ENCODE measurements at places on chromosomes 6 and 20. TPM values are rescaled to one million over a fixed set of nuclear protein-coding genes. Genes with fewer than 3 reads are reported as not detected.
A peak's percentile ranks its signal among the peaks of the same experiment; 100 is the strongest.

DNA sequence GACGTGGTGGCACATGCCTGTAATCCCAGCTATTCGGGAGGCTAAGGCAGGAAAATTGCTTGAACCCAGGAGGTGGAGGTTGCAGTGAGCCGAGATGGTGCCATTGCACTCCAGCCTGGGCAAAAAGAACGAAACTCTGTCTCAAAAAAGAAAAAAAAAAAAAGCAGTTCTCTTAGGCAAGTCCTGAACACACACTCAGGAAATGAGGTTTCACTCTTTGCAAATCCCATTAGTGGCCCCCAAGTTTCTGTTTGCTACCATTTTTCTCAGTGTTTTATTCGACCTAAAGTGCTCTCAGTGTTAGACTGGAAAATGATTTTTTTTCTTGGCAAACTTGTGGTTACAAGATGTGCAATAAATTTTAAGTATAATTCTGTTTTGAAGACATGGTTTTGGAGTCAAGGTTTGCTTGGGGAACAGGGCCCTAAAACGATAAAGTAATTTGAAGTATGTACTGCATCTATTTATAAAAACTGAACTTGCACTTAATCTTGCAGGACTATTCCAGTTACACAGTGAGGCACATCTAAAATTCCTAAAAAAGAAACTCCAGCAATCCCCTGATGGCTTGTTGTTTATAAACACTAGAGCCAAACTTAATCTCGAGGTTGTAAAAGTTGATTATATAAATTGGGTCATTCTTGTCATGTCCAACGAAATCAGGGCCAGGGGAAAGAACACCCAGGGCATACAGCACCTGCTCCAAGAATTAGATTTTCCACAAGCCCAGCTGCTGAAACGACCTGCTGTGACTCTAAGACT lies 42.6 kb downstream of the MAP1LC3A start:
- peak overlapping the region; percentile 51 for H3K27ac ChIP-seq
- H3K27me3 ChIP-seq = no peaks in the 10 kb centered on the region
- H3K4me3 ChIP-seq = no peak overlapping the region
- no peak for DNase-seq

DNA sequence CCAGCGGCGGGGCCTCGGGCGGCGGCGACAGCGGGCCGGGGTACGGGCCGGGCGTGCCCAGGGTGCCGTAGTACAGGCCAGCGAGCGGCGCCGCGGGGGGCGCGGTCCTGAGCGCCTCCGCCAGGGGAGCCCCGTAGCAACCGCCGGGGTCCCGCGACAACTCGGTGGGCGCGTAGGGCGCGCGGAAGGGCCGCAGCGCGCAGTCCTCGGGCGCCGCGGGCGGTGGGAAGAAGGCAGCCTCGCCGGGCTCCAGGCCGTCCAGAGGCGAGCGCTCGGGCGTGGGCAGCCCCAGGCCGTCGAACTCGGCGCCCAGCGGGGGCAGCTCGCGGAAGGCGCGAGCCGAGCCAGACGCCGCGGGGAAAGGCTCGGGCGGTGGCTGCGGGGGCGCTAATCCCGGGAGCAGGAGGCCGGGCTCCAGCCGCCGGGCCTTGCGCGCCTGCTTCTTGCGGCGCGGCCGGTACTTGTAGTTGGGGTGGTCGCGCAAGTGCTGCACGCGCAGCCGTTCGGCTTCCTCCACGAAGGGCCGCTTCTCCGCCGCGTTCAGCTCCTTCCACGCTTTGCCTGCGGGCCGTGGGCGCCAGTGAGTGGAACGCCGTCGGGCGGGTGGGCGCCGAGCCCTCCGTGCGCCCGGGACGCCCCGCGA lies 916 bp downstream of the SOX18 start:
- peaks cover 8% of the 10 kb centered on the region for H3K27me3 ChIP-seq
- H3K4me3 ChIP-seq = peak overlapping the region; percentile 39
- H3K36me3 ChIP-seq = no peaks in the 10 kb centered on the region
- DNase-seq = no peak

DNA sequence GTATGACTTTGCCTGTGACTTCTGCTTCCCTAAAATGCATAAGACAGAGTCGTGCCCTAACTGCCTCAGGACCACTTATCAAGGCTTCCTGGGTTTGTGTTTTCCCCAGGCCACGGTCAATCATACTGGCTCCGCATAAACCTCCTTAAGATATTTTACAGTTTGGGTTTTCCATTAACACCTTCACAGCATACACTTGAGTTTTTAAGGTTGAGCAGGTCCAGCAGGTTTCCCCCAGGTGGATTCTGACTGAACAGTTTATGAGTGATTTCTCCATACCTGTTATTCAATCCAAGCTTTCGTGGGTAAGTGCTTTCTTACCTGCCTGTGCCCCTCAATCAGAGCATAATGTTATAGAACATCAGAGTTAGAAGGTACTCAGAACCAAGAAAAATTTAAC lies 39.3 kb downstream of the NINL start:
- no peak overlapping the region for H3K4me3 ChIP-seq
- no peak for DNase-seq
- no peaks in the 10 kb centered on the region for H3K27me3 ChIP-seq
- no peaks in the 10 kb centered on the region for H3K36me3 ChIP-seq

GRCh38 chr6:141267420-141267819 lies 865.3 kb upstream of the GJE1 start:
- no peaks in the 10 kb centered on the region for H3K4me1 ChIP-seq
- DNase-seq = no peak
- H3K4me3 ChIP-seq = no peak overlapping the region
- no peaks in the 10 kb centered on the region for H3K27me3 ChIP-seq
- no peaks in the 10 kb centered on the region for H3K36me3 ChIP-seq

The MYLK2 gene
- total RNA-seq = not detected

GRCh38 chr6:142853244-142854180 lies 91.5 kb downstream of the HIVEP2 start:
- no peak overlapping the region for H3K4me3 ChIP-seq
- DNase-seq = no peak
- no peaks in the 10 kb centered on the region for H3K27me3 ChIP-seq
- H3K36me3 ChIP-seq = no peaks in the 10 kb centered on the region
- peaks cover 22% of the 10 kb centered on the region for H3K4me1 ChIP-seq
- no peak overlapping the region for H3K27ac ChIP-seq

- no peaks in the 10 kb centered on the region for H3K36me3 ChIP-seq
- no peaks in the 10 kb centered on the region for H3K4me1 ChIP-seq
- H3K27ac ChIP-seq = no peak overlapping the region
Measured at GRCh38 chr6:94862112-94862511, 715.2 kb upstream of the MANEA start.

GRCh38 chr6:11852061-11852651 lies 73.6 kb upstream of the ADTRP start:
- no peaks in the 10 kb centered on the region for H3K27me3 ChIP-seq
- peaks cover 4% of the 10 kb centered on the region for H3K4me1 ChIP-seq
- H3K27ac ChIP-seq = no peak overlapping the region
- H3K36me3 ChIP-seq = no peaks in the 10 kb centered on the region
- H3K4me3 ChIP-seq = no peak overlapping the region

DNA sequence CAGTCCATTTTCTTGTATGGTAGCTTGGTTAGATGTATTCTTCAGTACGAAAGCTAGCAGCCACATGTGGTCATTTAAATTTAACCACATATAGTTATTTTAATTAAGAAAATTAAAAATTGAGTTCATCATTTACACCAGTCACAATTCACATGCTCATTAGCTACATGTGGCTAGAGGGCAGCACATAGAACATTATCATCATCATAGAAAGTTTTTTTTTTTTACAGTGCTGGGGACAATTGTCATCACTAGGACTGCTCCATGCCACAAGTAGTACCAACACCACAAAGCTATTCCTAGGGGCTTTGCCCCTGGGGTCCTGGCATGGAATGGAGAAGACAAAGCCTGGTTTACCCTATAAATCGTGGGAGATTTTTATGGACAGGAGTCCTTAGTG lies 30.5 kb downstream of the PLCB4 start:
- H3K4me1 ChIP-seq = no peaks in the 10 kb centered on the region
- no peak overlapping the region for H3K27ac ChIP-seq
- no peaks in the 10 kb centered on the region for H3K27me3 ChIP-seq
- no peaks in the 10 kb centered on the region for H3K36me3 ChIP-seq

The AGER gene
- 8.1 TPM for total RNA-seq

DNA sequence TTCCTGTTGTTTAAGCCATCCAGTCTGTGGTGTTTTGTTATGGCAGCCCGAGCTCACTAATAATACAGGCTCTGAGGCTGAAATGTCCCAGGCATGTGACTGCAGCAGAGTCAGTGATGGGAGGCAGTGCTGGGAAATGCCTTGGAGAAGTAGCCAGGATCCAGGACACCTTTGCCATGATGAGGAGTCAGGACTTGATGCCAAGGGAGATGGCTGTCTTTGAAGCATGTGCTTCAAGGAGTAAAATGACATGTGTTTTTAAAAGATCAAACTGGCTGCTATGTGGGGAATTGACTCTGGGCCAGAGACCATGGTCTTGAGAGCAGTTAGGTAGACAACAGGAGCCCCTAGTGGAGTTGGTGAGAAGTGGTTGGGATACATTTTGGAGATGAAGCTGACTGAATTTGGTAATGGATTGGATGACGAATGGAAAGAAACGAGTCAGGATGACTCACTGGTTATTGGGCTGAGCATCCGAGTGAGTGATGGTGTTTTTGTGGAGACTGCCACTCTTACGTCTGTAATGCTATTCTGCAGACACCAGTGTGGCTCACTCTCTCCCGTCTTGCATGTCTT lies 322.2 kb downstream of the PLCB1 start:
- H3K27ac ChIP-seq = no peak overlapping the region
- H3K27me3 ChIP-seq = no peaks in the 10 kb centered on the region
- H3K36me3 ChIP-seq = no peaks in the 10 kb centered on the region
- no peak overlapping the region for H3K4me3 ChIP-seq

The TCP11 gene
- total RNA-seq = not detected

GRCh38 chr6:155014670-155015300 lies 19.7 kb downstream of the TIAM2 start:
- H3K27ac ChIP-seq = no peak overlapping the region
- H3K4me1 ChIP-seq = peaks cover 13% of the 10 kb centered on the region
- H3K36me3 ChIP-seq = no peaks in the 10 kb centered on the region

- no peaks in the 10 kb centered on the region for H3K36me3 ChIP-seq
- no peaks in the 10 kb centered on the region for H3K27me3 ChIP-seq
- no peak overlapping the region for H3K4me3 ChIP-seq
- no peak for DNase-seq
- H3K27ac ChIP-seq = no peak overlapping the region
Measured at GRCh38 chr6:53986165-53986720, 125.0 kb upstream of the MLIP start.

- peaks cover 23% of the 10 kb centered on the region for H3K4me1 ChIP-seq
- H3K36me3 ChIP-seq = no peaks in the 10 kb centered on the region
- no peaks in the 10 kb centered on the region for H3K27me3 ChIP-seq
- no peak for DNase-seq
- no peak overlapping the region for H3K27ac ChIP-seq
Measured at GRCh38 chr6:13769034-13769654, 45.2 kb downstream of the MCUR1 start.

GRCh38 chr6:135811644-135812526 lies 39.6 kb upstream of the PDE7B start:
- no peaks in the 10 kb centered on the region for H3K36me3 ChIP-seq
- no peaks in the 10 kb centered on the region for H3K27me3 ChIP-seq
- H3K4me1 ChIP-seq = no peaks in the 10 kb centered on the region
- no peak for DNase-seq
- no peak overlapping the region for H3K4me3 ChIP-seq
- no peak overlapping the region for H3K27ac ChIP-seq

DNA sequence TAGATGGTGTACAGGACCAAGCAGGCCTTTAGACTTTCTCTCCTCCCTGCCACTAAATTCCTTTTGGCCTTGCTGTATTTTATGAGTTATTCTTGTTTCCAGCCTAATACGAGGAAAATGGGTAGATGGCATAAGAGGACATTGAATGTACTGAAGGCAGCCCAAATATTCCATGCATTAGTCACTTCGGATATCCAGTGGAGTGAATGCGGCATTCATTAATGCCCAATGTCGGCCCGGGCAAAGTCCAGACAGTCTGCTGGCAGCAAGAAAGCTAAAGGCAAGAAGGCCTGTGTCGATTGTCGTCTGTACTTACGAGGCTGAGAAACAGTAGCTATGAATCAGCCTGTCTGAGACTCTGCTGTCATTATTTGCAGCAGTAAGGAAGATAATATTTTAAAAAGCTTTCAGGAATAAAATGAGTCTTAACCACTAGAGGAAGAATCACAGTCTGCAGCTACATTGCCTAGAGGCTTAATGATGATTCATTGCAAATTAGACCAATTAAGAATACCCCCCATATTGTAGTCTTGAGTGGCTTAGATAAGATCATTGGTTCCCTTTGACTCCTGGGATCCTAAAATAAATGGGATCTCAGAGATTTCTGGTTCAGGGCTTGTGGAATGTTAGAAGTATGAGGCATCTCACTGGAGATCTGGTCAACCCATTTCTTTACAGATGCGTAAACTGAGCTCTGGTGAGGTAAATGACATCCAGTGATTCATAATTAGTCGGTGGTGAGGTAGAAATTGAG lies 534.1 kb upstream of the JAG1 start:
- no peak for DNase-seq
- H3K4me1 ChIP-seq = no peaks in the 10 kb centered on the region
- H3K36me3 ChIP-seq = no peaks in the 10 kb centered on the region
- H3K27ac ChIP-seq = no peak overlapping the region

DNA sequence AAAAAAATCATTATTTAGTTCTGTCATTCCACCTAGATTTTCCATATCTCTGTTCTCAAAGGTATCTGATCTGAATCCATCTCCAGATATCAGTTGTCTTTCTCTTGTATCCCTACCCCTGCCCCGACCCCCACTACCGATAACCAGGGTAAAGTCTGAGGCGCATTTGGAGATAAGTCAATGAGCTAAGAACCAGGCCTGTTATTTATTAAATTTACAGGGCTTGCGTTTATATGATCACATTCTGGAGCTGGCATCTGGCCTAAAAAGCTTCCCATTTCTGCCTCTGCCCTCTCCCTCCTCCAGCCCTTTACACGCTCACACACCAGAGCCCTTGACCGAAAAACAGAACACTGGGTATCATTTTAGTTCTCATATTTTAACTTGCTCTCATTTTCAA lies 144.7 kb downstream of the ALDH8A1 start:
- no peak for DNase-seq
- H3K27me3 ChIP-seq = no peaks in the 10 kb centered on the region
- H3K36me3 ChIP-seq = no peaks in the 10 kb centered on the region
- H3K4me1 ChIP-seq = no peaks in the 10 kb centered on the region

- peaks cover 12% of the 10 kb centered on the region for H3K4me1 ChIP-seq
- DNase-seq = no peak
Measured at GRCh38 chr6:155181498-155181897, 82.3 kb upstream of the CLDN20 start.

The VWA7 gene
- total RNA-seq = 0.74 TPM

DNA sequence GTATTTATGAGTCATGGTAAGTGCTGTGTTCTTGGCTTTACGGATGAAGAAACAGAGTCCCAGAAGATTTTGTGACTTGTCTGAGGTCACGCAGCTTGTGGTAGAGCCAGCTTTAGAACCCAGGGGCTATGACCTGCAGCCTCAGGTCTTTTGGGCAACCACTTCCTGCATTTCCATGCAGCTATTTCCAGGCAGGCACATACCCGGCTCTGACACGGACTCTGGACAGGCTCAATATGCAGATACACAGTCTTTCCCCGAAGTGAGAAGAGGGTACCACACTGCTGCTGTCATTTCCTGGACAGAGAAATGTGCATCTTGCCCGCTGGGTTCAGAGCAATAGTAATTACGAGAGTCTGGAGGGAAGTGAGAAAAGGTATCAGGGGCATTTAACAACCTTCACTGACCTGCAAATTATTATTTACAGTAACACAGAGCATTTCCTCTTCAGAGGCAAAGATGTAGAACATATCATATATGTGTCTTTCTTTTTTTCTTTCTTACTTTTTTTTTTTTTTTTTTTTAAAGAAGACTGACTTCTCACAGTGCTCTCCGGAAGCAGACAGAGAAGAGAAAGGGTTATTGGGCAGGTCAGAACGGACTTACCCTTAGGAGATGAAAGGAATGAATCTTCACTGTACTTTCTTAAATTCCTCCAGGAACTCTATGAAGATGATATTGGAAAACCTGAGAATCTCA lies 185.1 kb downstream of the CLIC5 start:
- H3K27me3 ChIP-seq = no peaks in the 10 kb centered on the region
- H3K27ac ChIP-seq = no peak overlapping the region
- H3K4me1 ChIP-seq = no peaks in the 10 kb centered on the region

Data from vagina (tissue), 2 donors.